Activated naive CD8-positive, alpha-beta T cell treated with anti-CD3 and anti-CD28 coated beads, Interleukin-2, amount 10 ng/mL, durations not matched to agents 7 days and 5 days (primary cell): ENCODE measurements at places on chromosomes 2 and 18. TPM values are rescaled to one million over a fixed set of nuclear protein-coding genes. Genes with fewer than 3 reads are reported as not detected.

MXD1 gene
- total RNA-seq = 14.3 TPM

BCL11A gene
- total RNA-seq = 0.64 TPM

DNAJC10 gene
- 41.0 TPM for total RNA-seq

MAPK4 gene
- not detected for total RNA-seq

GKN1 gene
- not detected for total RNA-seq

CCDC68 gene
- not detected for total RNA-seq

POTEC gene
- not detected for total RNA-seq

AQP12B gene
- total RNA-seq = not detected

PLEK gene
- 28.8 TPM for total RNA-seq

SP140 gene
- 61.4 TPM for total RNA-seq

DOK6 gene
- not detected for total RNA-seq

CHRND gene
- not detected for total RNA-seq

MYL1 gene
- not detected for total RNA-seq

ATP6V1C2 gene
- total RNA-seq = not detected

NCK2 gene
- 69.6 TPM for total RNA-seq

HOXD4 gene
- total RNA-seq = not detected

HOXD1 gene
- total RNA-seq = not detected

CACNB4 gene
- total RNA-seq = 0.36 TPM

PARD3B gene
- total RNA-seq = 0.55 TPM

MBP gene
- total RNA-seq = 148 TPM

GDF7 gene
- total RNA-seq = not detected

MTX2 gene
- total RNA-seq = 11.4 TPM

VAMP5 gene
- total RNA-seq = 70.8 TPM

IL36A gene
- total RNA-seq = not detected

PSMG2 gene
- 90.6 TPM for total RNA-seq

TDRD15 gene
- not detected for total RNA-seq

ST8SIA5 gene
- not detected for total RNA-seq

DUSP2 gene
- total RNA-seq = 50.2 TPM

C2orf72 gene
- 0.47 TPM for total RNA-seq

PLCD4 gene
- 0.64 TPM for total RNA-seq

SERPINB13 gene
- total RNA-seq = not detected

DPP10 gene
- not detected for total RNA-seq

RIT2 gene
- not detected for total RNA-seq

TUBA3D gene
- total RNA-seq = not detected

SAG gene
- total RNA-seq = 0.45 TPM

SCYGR8 gene
- not detected for total RNA-seq

CPO gene
- total RNA-seq = not detected

SLC66A2 gene
- 29.0 TPM for total RNA-seq

PDCD1 gene
- 6.6 TPM for total RNA-seq

CAPN14 gene
- 0.17 TPM for total RNA-seq

POTEI gene
- total RNA-seq = not detected

RTP5 gene
- total RNA-seq = 0.53 TPM

TRIM43 gene
- total RNA-seq = not detected

TUBA4B gene
- not detected for total RNA-seq

AGBL5 gene
- 18.0 TPM for total RNA-seq

LRRC30 gene
- total RNA-seq = not detected

C1QL2 gene
- total RNA-seq = not detected

ERBB4 gene
- total RNA-seq = not detected

MARCHF4 gene
- not detected for total RNA-seq

TYMS gene
- 306 TPM for total RNA-seq

ROCK2 gene
- 14.6 TPM for total RNA-seq

C2orf78 gene
- total RNA-seq = not detected

FBLN7 gene
- total RNA-seq = 1.1 TPM

LCT gene
- 0.14 TPM for total RNA-seq
